ENCODE measurements at places on chromosomes 16 and 17.
A peak's percentile ranks its signal among the peaks of the same experiment; 100 is the strongest.

- DNase-seq: no peak
Observed at GRCh38 chr16:27722207-27722606, 172.3 kb downstream of the KATNIP start.

- DNase-seq: no peak
Observed at GRCh38 chr16:87860553-87861299, 8.6 kb downstream of the SLC7A5 start.

DNA sequence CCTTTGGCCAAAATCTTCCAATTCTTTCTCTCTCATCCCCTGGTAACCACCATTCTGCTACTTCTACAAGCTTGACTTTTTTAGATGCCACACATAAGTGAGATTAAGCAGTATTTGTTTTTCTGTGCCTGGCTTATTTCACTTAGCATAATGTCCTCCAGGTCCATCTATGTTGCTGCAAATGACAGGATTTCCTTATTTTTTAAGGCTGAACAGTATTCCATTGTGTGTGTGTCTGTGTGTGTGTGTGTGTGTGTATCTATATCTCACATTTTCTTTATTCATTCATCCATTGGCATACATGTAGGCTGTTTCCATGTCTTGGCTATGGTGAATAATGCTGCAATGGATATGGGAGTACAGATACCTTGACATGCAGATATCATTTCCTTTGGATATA lies 6.1 kb downstream of the ACACA start:
- DNase-seq: no peak

DNA sequence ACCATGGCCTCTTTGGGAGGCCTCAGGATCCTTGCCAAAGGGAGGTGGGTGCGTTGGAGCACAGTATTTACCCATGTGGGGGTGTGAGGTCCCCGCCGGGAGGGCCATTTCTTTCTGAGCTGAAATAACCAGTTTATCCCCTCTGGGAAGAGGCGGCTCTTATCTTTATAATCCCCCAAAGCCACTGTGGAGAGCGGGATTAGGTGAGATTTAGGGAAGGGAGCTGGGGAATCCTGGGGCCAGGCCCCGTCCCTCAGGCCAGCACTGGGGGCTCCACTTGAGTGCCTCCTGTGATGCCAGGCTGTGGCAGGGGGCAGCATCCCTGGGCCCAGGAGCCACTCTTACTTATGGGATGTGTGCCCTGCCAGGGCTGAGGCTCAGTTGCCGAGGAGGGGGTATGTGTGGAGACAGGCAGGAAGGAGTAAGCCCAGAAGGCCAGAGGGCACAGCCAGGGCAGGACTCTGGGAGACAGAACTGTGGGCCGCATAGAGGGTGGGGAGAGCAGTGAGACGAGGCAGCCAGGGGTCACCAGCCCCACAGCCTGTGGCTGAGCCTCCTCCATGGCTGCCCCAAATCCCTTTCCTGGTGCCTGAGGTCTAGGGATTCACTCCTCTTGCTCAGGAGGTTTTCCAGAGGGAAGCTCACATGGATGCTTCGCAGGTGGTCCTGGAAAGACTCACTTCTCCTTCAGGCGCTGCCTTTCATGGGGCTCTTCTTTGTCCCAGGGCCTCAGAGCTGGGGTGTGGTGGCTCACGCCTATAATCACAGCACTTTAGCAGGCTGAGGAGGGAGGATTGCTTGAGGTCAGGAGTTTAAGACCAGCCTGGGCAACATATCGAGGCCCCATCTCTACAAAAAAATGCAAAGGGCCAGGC lies 25.0 kb downstream of the TMEM94 start:
- DNase-seq: no peak

GRCh38 chr17:29873476-29873875 lies 56.6 kb downstream of the SSH2 start:
- no peak for DNase-seq

DNA sequence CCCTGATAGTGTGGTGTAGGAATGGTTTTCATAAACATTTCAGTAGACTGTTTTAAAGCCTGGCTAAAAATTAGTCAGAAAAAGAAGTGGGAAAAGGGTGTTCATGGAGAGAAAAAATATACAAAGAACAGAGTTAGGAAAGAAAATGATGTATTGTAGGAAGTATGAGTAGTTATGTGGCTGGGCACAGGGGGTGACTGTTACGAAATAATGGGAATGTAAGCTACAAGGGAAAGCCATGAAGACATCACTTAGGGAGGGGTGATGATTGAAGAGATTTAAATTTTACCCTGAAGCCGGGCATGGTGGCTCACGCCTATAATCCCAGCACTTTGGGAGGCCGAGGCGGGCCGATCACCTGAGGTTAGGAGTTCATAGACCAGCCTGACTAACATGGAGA lies 55.3 kb downstream of the NUP88 start:
- no peak for DNase-seq

DNA sequence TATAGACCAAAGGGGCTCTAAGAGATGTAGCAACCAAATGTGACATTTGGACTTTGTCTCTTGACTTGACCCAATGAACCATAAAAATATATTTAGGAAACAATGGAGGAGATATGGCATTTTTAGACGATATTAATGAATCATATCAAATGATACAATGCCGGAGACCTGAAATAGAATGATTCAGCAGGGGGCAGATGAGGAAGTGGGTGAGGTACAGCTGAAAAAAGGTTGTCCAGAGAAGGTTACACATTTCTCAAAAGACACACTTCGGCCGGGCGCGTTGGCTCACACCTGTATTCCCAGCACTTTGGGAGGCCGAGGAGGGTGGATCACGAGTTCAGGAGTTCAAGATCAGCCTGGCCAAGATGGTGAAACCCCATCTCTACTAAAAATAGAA lies 16.5 kb upstream of the SNN start:
- no peak for DNase-seq

DNA sequence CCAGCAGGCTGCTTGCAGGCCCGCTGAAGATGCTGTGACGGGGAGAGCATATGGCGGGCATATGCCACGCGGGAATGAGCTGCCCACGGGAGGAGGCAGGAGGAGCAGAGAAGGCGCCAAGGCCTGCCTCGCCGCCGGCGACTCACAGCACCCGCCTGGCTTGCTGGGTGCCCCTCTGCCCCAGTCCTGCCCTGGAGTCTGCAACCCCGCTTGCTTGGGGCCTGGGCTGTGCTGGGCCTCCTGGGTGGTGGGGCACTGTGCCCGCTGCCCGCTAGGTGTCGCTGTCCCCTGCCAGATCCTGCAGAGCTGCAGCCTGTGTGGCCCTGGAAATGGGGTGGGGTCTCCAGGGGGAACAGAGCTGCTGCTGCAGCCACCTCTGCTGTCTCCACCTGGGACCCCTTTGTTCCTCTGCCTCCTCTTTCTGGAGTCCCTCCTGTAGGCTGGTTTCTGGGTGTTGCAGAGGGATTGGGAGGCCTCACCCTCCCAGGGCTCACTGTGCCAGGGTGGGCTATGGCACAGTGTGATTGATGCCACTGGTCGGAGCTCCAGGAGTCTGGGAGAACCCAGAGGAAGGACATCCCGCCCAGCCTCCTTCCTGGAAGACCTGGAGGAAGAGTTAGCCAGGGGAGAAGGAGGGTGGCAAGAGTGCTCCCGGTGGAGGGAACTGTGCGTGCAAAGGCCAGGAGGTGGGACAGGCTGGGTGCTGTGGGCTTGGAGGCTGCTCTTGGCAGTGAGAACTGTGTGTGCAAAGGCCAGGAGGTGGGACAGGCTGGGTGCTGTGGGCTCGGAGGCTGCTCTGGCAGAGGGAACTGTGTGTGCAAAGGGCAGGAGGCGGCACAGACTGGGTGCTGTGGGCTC lies 141.0 kb upstream of the CIBAR2 start:
- DNase-seq: peak; percentile 62

DNA sequence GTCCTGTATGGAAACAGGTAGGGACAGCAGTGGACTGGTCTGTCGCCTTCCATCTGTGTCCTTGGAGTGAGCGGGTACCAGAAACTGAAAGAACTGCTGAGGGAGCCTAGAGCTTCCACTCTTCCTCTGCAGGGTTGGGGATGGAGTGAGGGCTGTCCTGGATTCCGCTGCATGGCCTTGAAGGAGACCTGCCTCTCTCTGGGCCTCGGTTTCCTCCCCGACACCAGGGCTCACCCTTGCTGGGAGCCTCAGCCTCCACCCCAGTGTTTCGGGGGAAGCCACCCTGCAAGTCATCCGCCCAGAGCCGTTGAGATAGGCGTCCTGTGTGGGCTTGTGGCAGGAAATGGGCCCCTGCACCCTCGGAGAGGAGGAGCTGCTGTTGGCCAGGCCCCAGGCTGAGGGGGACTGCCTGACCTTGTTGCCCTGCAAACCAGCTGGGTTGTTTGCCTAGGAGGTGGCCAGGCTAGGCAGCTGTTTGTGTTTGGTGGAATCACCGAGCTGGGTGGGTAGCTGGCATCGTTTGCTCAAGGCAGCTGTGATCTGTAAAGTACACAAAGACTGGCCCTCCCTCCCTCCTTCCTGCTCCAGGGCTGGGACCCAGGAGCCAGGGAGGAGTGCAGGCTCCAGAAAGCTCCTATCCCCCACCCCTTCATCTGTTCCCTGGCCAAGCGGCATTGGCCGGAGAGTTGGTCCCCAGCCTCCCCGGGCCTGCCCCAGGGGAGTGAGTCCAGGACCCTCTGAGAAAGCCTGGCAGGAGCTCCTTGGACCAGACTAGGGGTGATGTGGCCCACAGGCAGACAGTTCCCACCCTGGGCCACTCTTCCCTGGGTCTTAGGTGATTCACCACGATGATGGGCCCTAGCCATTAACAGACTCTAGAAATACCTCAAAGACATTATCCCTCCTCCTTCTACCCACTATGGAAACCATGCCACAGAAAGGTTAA lies 1.3 kb downstream of the RAB37 start:
- DNase-seq: peak; percentile 85

DNA sequence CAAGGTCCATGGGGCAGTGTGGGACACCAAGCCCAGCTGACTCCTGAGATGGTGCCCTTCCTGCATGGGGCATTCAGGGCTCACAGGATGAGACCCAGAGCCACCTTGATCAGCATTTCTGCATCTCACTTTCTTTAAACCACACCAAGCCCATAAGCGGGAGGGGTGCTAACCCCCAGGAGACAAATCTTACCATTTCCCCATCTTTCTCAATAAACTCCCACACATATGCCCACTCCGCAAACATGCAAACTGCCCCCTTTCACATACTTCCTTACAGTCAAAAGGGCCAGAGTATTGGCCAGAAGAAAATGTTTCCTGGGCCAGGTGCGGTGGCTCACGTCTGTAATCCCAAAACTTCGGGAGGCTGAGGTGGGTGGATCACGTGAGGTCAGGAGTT lies 3.7 kb upstream of the SLC39A11 start:
- no peak for DNase-seq

DNA sequence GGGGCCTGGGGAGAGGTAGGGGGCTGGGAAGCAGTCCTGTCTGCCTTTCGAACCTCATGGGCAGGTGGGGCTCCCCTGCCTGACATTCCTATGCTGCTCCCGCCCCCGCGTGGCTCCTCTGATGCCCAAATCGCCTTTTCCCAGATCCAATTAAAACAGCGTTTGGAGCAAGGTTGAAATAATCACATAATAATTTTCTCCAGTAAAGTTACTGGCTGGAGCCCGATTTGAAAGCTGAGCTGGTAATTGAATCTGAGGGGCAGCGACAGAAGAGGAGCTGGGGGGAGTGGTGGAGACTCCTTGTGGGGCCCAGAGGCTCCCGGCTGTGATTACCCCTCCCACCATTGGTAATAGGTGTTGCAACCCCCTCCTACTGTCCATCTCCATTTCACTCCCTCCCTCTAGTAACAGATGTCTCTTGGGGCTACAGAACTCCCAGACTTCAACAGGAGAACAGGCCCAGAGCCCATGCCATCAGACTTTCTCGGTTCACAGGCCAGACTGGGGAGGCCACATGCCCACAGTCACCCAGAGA lies 38.9 kb upstream of the C1QL1 start:
- DNase-seq: no peak

DNA sequence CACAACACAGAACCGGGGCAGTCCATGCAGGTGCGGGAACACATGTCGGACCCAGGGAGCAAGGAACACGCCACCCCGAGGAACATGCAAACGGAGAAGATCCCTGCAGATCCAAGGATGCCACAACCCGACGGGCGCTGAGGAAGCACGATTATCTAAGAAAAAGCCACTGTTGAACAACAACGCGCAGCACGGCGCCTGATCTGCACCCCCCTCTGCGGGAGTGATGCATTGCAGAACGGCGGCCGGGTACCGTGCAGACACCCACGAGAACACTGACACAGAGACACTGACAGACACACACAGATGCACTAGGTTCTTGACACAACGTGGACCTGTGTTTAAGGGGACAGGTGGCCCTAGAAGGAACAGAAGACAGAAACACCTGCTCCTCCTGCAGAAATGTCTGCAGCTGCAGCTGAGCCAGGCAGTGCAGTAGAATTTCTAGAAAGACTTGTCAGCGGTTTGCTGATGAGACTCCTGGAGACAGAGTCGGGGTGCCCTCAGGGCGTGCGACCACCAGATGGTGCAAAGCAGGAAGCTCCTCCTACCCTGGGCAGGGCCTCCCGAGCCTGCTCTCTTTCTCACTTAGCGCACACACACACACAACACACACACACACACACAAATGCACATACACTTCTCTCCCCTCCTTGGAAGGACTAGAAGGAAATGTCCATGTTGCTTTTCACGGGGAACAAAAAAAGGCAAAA lies 7.5 kb downstream of the NPTX1 start:
- no peak for DNase-seq

DNA sequence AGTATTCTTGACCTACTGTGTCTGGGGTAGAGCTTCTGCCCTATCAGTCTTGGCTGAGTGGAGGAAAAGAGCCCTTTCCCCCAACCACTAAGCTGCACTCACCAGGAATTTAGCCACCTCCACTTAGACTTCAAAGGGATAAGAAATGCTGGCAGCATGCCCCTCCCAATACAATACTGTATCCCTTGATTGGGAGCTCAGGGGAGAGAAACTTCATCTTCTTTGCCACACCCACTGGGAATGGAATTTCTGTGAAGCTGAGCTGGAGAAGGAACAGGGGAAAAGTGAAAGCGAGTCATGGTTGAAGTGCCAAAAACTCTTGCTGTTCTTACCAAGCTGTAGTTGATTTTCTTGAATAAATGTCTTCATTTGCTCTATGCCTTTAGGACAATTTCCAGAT lies 68.8 kb downstream of the CEP112 start:
- DNase-seq: no peak

- DNase-seq: peak; percentile 84
Observed at GRCh38 chr17:39547713-39548478, 59.8 kb downstream of the NEUROD2 start.

DNA sequence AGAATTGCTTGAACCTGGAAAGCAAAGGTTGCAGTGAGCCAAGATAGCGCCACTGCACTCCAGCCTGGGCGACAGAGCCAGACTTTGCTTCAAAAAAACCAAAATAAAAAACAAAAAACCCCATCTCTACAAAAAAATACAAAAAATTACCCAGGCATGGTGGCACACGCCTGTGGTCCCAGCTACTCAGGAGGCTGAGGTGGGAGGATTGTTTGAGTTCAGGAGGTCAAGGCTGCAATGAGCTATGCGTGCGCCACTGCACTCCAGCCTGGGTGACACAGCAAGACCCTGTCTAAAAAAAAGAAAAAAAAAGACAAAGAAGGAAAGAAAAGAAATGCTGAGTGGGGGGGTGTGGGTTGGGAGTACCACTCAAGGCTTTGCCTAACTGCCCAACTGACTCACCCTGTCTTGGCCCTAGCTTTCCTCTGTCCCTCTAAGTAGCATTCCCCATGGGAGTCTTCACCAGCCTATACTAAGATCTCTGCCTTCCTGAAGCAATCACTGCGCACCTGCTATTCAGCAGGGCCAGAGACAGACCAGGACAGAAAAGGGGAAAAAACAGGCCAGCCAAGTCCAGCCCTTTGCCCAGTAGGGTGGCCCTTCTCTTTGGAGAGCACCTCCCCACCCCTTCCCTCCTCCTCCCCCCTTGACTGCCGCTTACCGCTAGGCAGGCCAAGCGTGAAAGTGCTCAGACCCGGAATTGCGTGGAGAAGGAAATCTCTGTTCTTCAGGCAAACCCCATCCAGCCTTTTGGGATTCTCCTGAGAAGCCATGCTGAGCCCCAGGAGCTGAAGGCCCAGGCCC lies 45.8 kb downstream of the RTN4RL1 start:
- no peak for DNase-seq

All from effector memory CD8-positive, alpha-beta T cell (primary cell).